EL (cell line): ENCODE measurements at places on chromosomes 1 and 21.
A peak's percentile ranks its signal among the peaks of the same experiment; 100 is the strongest.

DNA sequence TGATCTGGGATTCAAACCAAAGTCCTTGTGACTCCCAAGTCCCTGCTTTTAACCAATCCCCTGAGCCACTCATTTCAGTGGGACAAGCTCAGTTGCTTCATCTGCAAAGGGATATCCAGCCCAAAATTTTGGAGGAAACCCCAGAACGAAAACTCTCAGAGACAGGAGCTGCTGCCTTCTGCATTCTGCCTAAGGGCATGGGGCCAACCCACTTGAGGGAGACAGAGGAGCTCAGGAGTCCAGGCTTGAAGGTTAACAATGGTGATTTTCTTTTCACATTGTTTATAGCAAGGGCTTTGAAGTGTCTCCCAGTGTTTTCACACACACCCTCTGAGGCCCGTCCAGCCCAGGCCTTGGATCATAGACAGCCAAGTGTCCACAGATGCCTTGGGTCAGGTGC lies 148.1 kb upstream of the CTTNBP2NL start:
- no peak for DNase-seq

- no peak for DNase-seq
Measured at GRCh38 chr1:223538981-223539380, 126.5 kb downstream of the CAPN8 start.

DNA sequence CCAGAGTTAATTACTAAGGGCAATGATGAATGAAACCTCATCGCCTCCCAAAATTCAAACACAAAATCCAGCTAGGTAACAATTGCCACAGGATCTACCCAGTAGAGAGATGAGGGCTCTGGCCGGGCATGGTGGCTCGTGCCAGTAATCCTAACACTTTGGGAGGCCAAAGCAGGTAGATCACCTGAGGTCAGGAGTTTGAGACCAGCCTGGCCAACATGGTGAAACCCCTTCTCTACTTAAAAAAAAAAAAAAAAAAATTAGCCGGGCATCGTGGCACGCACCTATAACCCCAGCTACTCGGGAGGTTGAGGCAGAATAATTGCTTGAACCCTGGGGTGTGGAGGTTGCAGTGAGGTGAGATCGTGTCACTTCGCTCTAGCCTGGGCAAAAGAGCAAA lies 15.8 kb downstream of the CD2 start:
- DNase-seq: no peak

- DNase-seq: peak; percentile 56
Measured at GRCh38 chr1:110645821-110646735, 28.7 kb downstream of the KCNA3 start.

DNA sequence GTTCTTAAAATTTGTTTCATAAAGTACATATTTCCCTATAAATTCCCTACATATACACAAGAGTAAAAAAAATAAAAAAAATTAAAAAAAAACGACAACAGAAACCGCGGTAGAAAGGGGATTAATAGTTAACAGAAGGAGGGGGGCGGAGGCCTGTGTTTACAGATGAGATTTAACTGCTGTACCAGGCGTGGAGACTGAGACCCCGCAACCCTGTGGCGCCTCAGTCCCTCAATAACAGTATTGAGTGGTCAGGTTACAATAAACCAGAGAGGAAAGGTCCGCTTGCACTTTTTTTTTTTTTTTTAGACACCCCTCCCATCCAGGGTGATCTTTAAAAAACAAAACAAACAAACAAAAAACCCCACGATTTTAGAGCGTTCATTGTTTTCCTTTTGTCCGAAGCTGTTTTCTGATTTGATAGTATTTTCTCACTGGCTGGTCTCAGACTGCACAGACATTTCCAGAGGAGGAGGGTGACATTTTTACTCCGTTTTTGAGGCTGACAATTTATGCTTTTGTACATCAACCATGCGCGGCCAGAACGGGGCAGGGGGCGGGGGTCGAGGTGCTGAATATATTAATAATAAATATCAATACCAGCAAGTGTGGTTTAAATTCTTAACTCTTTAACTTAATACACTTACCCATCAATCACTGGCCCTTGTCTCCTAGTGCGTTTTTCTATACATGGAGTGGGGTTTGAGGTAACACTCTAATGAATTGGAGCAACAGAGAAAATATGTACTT lies 1223.9 kb downstream of the BRINP3 start:
- no peak for DNase-seq

- DNase-seq: no peak
Measured at GRCh38 chr1:42013881-42014470, 95.3 kb upstream of the HIVEP3 start.

DNA sequence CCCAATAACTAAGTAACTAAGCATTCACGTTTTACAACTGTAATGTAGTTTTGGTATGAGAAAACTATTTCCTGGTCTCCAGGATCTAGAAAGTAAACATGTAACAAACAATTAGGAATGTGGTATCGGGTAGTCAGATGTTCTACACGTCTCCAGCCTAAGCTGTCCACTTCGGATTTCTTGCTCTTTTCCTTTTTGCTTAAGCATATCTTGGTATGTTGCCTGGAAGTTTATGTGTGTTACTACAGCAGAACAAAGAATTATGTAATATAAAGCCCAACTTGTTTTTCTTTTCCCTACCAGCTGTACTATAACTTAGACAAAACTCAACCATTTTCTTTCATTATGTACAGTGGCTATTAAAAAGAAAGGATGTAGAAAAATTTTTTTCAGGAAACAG lies 20.4 kb upstream of the WARS2 start:
- peak; percentile 22 for DNase-seq

- no peak for DNase-seq
Measured at GRCh38 chr1:50505427-50505826, 82.2 kb upstream of the DMRTA2 start.

DNA sequence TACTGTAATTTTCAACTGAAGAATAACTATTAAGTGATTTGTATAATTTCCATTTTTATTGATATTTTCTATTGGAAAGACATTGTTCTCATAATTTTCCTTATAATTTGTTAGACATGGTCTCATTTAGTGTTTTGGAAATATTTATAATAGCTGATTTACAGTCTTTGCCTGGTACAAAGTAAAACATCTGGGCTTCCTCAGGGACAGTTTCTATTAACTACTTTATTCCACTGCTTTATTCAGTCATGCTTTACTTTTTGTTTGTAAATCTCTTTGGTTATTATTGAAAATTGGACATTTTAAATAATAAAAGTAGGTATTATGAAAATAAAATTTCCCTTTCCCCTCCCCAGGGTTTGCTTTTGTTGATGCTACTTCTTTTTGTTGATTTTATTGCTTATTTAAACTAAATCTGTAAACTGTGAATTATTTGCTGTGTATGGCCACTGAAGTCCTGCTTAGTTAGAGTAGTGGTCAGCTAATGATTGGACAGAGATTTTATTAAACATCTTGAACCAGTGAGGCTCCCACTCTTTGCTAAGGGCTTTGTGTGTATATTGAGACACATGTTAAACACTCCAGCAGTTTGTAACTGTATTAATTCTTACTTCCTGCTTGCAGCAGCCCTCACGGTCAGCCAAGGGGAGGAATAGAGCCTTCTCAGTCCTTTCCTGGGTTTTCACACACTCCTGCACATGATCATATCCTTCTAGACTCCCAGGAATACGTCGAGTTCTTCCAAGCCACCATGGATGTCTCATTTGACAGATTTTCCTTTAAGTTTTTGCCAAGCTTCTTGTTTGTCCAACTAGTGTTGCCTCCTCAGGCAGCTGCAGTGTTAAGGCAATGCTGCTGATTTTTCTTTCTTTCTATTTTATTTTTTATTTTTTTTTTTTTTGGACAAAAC lies 994.6 kb upstream of the PRMT6 start:
- no peak for DNase-seq

- DNase-seq: no peak
Measured at GRCh38 chr1:1755852-1756251, 22.4 kb downstream of the NADK start.

DNA sequence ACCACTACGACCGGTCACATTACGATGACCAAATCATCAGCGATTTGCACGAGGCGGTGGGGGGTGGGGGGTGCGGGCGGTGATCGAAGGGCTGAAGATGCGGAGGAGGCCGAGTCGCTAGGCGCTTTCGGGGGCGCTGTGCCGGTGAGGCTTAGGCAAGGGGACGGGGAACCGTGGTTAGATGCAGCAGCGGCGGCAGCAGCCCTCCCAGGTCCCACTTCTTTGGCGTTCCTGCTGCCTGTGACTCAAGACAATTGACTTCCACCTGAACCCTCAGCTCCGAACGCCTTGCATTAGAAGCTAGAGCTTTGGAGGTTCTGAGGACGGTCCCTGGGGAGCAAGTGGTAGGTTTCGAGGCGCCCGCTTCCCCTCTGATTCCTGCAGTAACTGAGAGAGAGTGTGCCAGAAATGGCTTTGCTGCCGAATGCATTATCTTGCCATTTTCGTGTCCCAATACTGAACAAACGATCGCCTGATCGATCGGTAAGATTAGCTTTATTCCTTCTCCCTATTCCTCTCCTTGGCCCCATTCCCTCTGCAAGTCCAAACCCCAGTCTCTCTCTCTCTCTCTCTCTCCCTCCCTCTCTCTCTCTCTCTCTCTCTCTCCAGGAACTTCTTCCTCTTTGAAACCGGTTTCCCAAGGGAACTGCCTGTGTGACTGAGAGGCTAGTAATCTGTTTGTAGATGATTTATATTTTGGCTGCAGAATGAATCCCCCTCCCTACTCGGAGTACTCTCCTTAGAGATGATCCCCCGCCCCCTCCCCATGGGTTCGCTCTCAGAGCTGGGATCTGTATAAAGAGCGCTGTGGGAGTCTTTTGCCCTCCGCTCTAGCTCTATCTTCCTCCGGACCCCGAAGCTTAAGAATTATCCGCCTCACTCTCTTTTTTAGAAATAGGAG lies 735 bp upstream of the BRINP3 start:
- DNase-seq: peak; percentile 29

DNA sequence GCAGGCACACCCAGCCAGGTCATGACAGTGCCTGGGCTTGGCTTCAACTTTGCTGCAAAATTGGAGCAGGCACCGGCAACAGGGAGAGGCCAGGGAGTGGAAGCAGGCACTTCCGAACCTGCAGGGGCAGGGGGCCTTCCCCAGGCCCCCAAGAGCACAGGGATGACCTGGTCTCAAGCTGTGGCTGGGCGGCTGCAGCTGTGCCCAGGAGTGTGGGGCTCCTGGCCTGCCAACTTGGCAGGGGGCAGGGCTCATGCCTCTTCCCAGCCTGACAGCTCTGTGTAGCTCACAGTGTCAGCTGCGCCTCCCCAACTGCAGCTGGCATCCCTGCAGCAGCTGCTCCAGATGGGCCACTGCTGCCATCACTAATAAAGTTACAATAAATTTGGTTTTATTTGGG lies 51.5 kb upstream of the SCYL3 start:
- no peak for DNase-seq

GRCh38 chr21:15893902-15894301 lies 164.1 kb downstream of the USP25 start:
- no peak for DNase-seq

- peak; percentile 70 for DNase-seq
Measured at GRCh38 chr1:151106894-151107293, 36.3 kb downstream of the GABPB2 start.
